ENCODE measurements at places on chromosomes 3 and 15.
A peak's percentile ranks its signal among the peaks of the same experiment; 100 is the strongest.

GRCh38 chr15:71638876-71639275, 171.5 kb upstream of the NR2E3 start:
- no peak for DNase-seq

DNA sequence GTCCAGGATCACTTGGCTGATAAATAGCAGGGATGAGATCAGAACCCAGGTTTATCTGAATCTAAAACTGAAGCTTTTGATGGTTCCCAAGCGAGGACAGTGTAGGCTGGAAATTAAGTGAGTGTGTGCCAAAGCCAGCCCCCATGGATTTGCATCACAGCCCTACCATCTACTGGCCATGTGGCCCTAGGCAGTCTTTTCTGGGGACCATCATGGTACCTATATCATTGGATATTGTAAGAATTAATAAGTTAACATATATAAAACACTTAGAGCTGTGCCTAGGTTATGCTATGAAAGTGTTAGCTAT, 32.8 kb upstream of the SSR3 start:
- DNase-seq = no peak

GRCh38 chr15:83066034-83066733, 868 bp downstream of the BTBD1 start:
- DNase-seq = no peak

DNA sequence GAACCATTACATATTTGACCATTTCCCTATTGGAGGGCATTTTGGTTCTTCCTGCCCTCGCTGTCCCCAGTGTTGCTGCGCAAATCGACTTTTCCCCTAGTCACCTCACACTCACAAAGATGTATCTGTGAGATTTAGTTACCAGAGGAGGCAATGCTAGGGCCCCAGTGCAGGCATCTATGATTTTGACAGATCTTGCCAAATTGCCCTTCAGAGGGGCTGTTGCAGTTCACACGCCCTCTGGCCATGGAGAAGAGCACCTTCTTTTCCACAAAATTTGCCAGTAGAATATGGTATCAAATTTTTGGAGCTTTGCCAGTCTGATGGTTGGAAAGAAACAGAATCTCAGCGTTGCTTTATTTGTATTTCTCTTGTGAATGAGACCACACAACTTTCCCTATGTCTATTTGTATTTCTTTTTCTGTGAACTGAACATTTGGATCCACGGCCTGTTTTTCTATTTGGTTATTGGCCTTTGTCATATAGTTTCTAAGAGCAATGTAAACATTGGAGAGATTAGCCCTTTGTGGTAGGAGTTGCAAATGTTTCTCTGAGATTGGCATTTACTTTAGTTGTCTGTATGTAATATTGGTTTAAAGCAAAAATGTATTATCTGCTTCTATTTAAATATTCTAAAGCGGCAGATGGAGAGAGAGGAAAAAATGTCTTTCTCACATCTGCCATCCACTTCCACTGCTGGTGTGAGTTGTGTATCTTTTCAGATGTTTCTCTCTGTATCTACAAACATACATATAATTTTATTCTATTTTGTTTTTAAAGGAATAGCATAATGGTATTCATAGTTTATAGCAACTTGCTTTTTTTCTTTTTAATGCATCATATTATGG, 66.1 kb downstream of the DNASE1L3 start:
- no peak for DNase-seq

GRCh38 chr15:95709959-95710695, 620.4 kb upstream of the NR2F2 start:
- DNase-seq = no peak

- DNase-seq = no peak
Observed at GRCh38 chr3:11331101-11331500, 58.9 kb downstream of the ATG7 start.

- DNase-seq = no peak
Observed at GRCh38 chr15:88484682-88485331, 17.3 kb downstream of the MRPS11 start.

GRCh38 chr15:93987068-93987467, 244.3 kb upstream of the MCTP2 start:
- DNase-seq = no peak

DNA sequence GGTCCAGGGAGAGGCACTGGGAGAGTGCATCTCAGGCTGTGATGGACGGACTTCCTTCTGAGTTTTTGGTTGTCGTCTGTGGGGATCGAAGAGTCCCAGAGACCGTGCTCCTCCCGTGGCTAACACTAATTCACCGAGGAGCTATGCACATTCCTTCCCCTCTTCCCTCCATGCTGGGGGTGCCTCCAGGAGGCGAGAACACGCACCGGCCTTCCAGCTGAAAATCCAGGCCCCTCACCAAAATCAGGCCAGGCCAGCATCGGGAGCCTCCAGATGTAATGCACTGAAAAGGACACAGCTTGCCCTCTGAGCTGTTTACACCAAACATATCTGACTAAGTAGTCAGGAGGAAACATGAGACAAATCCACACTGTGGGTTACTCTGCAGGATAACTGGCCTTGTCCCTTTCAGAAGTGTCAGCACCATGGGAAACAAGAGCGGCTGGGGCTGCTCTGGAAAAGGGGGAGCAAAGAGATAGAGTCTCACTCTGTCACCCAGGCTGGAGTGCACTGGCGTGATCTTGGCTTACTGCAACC, 5.5 kb downstream of the RNU5B-1 start:
- no peak for DNase-seq

DNA sequence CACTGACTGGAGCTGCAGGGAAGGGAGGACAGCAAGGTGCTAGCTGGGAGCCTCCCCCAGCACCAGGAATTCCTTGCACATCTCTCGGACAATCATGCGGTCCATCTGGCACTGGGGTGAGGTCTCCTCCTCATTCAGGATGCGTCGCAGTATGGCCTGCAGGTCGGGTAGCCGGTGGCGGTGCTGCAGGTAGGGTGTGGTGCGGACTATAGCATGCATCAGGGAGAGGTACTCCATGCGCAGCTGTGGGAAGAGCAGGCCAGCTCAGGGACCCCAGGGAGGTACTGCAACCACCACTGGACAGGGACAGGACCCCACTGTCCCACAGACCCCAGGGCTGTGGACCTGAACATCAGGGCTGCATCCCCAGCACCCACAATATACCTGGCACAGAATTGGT, 11.2 kb downstream of the NCKIPSD start:
- no peak for DNase-seq

DNA sequence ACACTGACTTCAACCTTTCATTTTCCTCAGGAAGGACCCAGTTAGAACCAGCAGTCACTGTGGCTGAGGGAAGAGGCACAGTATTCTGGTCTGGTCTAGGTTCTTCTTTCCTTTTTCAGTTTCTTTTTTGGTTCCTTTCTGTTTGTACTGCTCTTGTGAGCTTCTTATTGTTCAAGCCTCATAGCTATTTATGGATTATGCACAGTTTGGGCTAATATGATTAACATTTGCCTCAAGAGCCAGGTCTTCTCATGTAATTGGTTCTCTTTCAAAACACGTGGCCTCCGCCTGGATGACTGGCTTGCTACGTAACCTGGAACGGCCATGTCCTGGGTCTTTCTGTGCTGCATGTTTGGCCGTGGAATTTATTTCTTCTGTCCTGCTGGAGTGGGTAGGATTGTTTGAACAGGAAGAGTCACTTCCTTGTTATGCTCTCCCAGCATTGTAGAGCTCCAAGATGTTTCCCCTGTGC, 43.3 kb downstream of the RBMS3 start:
- no peak for DNase-seq

GRCh38 chr15:36958606-36959005, 141.7 kb downstream of the MEIS2 start:
- DNase-seq = no peak

DNA sequence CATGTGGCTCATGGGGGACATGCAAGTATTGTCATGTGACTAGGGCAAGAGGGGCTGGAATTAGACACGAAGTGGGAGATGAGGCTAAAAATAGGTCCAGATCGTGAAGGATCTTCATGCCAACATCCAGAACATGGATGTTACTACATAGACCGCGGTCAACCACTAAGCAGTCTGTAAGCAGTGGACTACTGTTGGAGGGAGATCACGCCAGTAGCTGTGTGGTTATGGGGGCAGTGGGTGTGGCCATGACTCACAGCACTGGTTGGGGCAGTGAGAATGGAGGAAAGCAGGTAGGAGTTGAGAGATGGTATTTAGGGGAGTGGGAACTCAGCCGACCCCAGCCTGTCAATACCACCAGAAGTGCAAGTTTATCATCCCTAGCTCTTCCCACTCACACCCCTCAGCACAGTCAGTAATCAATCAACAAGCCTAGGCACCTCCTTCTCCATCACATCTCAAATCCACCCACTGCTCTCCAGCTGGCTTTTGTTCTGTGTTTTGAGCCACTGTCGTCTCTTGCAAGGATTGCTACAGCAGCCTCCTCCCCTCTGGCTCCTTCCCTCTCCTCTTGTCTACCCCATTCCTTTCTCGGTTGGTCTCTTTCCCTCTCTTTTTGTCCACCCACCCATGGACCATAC, 107.2 kb upstream of the ABHD17C start:
- DNase-seq = no peak

DNA sequence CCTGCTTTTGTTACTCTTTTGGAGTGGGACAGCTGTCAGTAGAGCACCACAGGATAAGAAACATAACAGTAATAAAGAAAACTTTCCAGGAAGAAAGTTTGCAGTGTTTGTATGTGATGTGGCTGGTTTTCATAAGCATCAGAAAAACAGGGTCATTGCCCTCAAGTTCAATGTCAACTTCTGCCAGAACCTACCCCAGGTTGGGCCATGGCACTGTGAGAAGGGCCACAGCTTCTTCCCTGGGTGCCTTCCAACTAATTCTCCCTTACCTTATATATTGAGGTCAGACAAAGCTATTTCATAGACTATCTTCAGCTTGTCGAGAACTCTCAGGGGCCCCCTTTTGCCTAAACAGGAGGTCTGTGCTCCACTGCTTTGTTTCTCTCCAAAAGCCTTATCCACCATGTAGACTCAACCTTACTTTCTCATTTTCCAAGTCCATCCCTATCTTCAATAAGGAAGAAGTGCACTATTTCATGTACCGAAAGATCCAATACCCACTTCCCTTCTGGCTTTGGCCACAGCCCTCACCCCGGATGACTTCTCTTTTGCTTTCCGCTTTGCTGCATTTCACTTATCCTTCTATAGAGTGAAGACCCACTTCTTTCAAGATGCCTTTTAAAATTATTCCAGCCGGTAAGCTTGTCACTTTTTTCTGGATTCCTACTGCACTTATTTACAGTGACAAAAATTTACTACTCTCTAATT, 38.2 kb upstream of the PLCL2 start:
- no peak for DNase-seq

DNA sequence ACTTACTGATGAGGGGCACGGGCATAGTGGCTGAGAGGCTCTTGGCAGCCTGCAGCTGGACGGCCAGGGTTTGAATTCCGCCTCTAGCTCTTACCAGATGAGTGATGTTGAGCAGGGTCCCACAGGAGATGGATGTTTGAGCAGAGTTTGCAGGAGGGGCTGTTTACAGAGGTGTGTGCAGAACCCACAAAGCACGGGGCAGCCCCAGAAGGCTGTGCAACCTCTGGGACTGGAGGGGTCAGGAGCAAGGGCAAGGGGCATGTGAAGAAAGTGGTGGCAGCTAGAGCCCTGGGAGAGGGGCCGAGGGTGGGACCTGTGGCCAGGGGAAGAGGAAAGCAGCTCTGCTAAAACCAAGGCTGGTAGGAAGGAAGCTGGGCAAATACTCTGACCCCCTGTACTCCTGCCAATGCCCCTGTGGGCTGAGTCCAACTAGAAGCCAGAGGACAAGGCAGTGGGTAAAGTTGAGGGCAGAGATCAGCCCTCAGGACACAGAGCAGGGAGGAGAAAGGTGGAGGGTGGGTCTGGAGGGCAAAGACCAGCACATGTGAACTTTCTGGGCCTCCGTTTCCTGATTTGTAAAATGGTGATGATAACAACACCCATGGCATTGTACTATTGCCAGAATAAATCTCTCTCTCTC, 53.9 kb upstream of the ITGA11 start:
- no peak for DNase-seq

DNA sequence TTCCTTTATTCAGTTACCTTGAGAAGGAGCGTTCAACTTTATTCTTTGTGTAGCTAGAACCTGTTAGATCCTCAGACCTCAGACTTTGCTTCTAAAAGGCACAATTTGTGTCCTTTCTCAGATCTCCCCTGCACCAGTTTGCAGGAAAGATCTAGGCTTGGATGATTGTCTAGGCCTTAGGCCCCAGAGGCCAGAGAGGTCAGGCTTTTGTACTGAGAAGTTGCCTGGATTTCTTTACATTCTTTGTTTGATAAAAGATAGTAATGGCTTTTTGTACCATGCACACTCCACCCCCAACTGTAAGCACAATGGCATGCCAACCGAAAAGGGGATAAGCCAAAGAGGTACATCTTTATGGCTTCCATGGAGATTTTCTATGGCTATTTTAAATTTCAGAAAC, 719.6 kb upstream of the NR2F2 start:
- DNase-seq = no peak

DNA sequence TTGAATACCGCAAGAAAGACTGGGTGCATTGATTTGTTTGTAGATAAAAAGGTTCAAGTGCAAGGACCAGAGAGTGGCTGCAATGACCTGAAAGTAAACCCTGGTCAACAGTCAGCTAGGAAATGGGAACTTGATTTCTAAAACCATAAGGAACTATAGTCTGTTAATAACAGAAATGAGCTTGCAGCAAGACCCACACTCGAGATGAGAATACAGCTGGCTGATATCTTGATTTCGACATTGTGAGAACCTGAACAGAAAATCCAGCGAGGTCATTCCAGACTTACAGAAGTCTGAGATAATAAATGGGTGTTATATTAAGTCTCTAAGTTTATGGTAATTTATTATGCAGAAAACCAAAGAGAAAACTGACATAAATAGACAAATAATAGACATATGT, 177.3 kb downstream of the NFKBIZ start:
- DNase-seq = no peak

DNA sequence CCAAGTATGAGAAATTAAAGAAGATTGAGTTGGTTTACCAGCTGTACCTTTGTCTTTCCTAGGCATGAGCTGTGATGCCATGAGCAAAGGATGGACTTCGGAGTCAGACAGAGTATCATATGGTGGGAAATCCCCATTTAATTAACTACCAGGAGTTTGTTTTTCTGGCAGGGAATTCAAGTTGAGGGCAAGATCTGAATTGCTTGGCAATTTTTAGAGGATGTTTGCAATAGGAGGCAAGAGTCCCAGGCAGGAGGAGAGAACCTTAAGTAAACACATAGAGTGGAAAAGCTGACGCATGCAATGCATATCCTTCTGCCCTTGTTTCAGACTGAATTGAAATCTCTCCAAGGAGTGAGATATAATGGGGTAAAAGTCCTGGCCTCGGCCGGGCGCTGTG, 569.7 kb upstream of the MDFIC2 start:
- no peak for DNase-seq

- no peak for DNase-seq
Observed at GRCh38 chr15:50209809-50210208, 27.8 kb downstream of the SLC27A2 start.

- peak; percentile 5 for DNase-seq
Observed at GRCh38 chr15:49045751-49046219, 461 bp downstream of the SECISBP2L start.

- DNase-seq = no peak
Observed at GRCh38 chr15:53758412-53758811, 1.1 kb downstream of the WDR72 start.

DNA sequence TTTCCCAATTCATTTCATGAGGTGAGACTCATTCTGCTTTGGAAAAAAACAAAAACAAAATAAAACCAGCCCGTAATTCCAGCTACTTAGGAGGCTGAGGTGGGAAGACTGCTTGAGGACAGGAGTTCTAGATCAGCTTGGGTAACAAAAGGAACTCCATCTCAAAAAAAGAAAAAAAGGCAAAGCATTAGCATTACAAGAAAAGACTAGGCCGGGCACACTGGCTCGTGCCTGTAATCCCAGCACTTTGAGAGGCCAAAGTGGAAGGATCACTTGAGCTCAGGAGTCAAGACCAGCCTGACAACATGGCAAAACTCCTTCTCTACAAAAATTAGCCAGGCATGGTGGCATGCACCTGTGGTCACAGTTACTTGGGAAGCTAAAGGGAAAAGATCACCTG, 33.9 kb downstream of the TRPM7 start:
- no peak for DNase-seq
